NCI-H1092 treated with DMSO at 0.1 percent for 48 hours (cell line): ENCODE measurements at places on chromosomes 16 and 17.

DNA sequence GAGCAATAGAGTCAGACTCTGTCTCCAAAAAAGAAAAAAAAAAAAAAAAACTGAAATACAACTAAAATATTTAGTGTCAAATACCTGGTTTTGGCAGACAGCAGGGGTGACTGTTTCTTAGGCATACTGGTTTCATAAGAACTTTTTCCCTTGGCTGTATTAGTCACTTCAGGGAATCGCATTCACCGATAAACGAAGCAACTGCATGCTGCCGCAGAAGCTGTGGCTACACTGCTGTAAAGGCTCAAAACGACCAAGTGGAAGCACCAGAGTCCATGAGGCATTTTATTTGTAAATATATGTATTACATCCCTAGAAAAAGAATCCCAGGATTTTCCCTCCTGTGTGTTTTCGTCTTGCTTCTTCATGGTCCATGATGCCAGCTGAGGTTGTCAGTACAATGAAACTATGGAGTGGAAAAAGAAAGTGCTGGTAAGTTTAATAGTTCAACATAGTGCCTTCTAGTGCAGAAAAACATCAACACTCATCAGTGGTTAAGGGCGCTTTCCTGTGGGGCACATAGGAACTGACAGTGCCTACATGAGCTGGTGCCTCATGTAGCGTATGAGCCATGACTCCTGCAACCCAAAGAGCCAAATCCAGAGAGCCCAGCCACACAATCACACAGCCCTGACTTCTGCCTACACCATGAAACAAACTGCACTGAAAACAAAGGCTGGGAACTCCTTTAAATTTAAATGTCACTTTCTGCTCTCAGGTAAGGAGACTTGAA, 7.3 kb downstream of the RPS15A start:
- no peak for DNase-seq

GRCh38 chr17:77738751-77739531, 219.6 kb upstream of the TNRC6C start:
- DNase-seq = peak; percentile 49

DNA sequence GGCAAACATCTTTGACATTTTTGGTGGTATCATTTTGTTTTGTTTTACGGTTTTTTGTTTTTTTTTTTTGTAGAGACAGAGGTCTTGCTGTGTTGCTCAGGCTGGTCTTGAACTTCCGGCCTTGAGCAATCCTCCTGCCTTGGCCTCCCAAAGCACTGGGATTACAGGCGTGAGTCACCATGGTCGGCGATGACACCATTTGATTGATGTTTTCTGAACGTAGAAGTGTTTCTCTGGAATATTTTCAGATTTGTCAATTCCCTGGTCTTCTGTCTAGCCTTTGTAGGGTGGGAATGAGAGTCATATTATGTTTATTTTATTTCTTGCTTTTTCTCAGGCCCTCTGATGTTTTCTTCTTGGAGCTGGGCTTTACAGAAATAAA, 32.2 kb upstream of the BRD7 start:
- DNase-seq = no peak

DNA sequence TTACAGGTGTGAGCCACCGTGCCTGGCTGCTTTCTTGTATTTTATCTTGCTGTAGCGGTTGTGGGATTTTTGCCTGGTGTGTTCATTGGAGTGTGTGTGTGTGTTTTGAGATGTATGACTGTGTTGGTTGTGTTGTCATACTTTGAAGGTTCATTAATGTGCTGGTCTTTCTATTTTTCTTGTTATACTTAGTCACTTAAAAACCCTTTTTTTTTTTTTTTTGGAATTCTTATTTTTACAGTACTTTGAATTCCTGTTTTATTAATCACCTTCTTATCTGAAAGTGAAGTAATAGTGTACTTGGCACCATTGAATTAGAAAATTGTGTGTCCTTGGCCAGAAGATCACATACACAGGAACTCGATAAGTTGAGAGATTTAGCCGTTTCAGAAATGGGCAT, 30.2 kb downstream of the TENT4B start:
- no peak for DNase-seq

- no peak for DNase-seq
Measured at GRCh38 chr16:58497935-58498334, 2.0 kb upstream of the NDRG4 start.

DNA sequence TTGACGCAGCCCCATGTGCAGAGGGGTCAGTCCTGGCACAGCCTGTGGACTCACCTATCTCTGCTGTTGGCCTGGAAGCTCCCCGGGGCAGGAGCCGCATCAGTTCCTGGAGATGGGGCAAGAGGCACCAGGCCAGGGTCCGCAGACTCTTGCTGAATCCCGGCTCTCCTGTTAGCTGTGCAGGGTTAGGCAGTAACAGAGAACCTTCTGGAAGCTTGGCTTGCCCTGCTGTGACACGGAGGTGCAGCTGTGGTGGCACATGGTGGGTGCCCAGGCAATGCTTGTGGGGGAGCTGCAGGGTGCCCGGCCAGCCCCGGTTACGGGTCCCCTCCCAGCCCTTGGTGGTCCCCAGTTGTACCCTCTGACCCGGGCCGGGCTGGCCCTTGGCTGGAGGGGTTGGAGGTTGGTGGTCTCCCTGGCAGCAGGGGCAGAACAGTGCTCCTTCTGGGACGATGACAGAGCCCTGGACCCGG, 26.0 kb upstream of the ZNF469 start:
- DNase-seq = no peak

DNA sequence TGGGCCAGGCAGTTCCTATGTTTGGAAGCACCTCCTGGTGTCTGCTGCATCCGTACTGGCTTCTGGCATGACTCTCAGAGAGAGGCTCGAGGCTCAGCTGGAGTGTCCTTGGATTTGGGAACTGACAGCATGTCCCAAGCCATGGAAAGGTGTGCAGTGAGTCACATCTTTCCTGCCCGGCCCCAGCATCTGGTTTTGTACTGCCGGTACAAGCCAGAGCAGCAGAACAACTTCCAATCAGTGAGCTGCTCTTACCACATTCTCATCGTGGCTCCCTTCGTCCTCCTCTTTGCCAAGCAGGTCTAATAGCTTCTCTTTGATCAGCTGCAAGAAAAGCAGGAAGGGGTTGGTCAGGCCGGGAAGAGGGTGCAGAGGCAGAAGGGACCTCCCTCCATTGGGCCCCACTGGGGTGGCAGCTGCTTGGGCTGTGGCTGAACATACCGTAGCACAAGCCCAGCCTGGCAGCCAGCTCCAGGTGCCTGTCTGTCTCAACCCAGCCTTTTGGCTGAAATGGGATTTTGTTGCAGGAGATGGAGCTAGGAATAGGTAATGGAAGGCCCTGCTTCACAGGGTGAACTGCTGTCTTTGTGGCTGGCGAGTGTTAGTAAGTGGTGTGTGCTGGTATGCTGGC, 24.2 kb downstream of the SPACA3 start:
- no peak for DNase-seq

GRCh38 chr16:50440991-50441390, 72.2 kb upstream of the BRD7 start:
- DNase-seq = no peak

- DNase-seq = no peak
Measured at GRCh38 chr17:177155-177554, 4.3 kb downstream of the DOC2B start.

GRCh38 chr16:3171181-3171854, 16.7 kb upstream of the OR1F1 start:
- no peak for DNase-seq

DNA sequence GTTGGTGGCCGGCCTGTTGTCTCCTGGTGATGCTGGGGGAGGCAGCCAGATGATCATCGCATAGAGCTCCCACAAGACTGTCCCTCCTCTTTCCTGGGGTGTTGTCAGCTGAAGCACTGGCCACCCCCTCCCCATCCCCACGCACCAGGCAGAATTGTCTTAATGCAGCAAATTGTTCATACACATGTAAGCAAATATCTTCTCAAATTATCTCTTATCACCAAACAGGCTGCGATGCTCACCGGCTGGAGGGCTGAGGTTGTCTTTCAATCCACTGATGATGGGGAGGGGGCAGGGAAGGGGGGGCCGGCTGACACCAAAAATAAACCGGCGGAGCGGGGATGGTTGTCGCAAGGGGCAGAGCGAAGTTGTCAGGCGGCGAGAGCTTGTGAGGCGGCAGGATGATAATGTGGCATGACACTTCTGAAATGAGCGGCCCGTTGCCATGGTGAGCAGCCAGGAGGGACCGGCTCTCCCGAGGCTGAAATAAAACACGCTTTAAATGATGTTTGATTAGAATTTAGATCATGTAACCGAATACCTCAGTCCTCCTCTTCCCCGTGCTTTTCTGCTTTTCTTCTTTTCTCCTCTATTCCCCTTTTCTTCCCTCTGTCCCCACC, 59.8 kb downstream of the MRM1 start:
- DNase-seq = peak; percentile 63

DNA sequence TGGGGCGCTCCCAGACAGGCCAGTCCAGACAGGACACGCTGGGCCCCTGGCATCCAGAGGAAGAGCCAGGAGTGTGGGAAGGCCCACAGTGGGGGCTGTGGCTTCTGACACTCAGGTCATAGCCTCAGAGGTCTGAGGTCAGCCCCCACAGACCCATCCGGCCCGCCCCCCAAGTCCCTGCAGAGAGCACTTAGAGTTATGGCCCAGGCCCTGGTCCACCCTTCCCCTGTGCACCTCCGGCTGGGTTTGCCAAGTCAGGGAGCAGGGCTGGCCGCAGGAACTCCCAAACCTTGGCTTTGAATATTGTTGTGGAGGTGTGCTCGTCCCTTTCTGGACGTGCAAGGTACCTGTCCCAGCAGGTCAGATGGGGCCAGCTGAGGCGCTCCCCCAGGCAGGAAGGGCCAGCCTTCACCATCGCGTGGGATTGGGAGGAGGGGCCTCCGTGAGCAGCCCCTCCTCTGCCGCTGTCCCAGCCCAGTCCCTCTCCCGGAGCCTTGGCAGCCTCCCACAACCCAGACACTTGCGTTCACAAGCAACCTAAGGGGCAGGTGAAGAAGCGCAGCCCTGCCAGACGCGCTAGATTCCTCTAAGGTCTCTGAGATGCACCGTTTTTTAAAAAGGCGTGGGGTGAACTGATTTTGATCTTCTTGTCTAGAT, 74.6 kb downstream of the SOCS1 start:
- DNase-seq = no peak

DNA sequence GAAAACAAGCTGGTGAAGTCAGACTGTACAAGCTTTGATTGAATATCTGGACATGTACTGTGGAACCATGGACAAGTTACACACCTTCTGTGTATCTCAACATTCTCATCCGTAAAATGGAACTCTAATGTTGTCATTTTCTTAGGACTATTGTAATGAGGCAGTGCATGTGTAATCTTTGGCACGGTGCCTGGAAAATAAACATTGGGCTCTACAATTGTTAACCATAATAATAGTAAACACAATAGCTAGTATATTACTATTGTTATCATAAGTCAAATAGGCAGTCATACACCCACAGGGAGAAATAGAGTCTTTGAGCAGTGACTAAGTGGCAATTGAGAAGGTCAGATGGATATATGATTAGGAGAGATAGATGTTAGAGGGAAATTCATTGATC, 39.8 kb upstream of the ANKFN1 start:
- no peak for DNase-seq

GRCh38 chr17:3911271-3912053, 4.8 kb downstream of the P2RX1 start:
- no peak for DNase-seq

- no peak for DNase-seq
Measured at GRCh38 chr16:89430436-89431157, 59.8 kb downstream of the ANKRD11 start.

DNA sequence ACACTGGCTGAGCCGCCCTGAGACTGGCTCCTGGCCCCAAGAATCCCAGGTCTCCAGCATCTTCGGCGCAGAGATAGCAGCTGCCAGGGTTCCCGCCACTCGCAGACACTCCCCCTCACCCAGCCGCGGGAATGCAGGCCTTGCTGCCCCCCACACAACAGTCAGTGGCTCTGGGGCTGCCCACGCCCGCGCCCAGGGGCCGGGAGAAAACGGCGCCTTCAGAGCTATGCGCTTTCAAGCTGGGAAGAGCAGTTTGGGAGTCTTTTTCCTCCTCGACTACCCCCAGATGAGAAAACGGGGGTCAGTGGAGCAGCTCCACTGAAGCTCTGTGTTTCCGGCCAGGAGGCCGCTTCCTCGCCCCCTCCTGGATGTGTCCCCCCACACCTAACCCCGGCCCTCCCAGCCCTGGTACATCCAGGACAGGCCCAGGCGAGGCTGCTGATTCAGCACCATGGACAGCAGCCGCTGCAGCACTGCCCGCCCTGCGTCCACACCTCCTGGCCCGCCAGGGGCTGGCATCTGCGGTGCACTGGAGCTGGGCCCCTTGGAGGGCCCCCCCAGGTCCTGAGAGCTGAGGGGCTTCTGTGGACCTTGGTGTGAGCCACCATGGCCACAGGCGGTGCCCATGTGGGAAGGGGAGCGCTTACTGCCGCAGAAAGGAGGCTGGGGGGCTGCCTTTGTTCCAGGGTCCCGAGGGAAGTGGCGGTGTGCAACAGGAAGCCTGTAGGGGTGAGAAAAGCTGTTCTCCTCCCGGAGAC, 35.7 kb downstream of the CACNA1H start:
- no peak for DNase-seq

- no peak for DNase-seq
Measured at GRCh38 chr16:86818671-86819532, 240.6 kb downstream of the FOXL1 start.
